ENCODE measurements at places on chromosomes 5 and 9. TPM values are rescaled to one million over a fixed set of nuclear protein-coding genes. Genes with fewer than 3 reads are reported as not detected.

Gene CDC20B
- total RNA-seq: 0.18 TPM

- H3K4me1 ChIP-seq: no peaks in the 10 kb centered on the region
- no peak overlapping the region for H3K27ac ChIP-seq
- peaks cover 12% of the 10 kb centered on the region for H3K27me3 ChIP-seq
- H3K4me3 ChIP-seq: no peak overlapping the region
- no peak for DNase-seq
- H3K36me3 ChIP-seq: no peaks in the 10 kb centered on the region
Measured at GRCh38 chr5:107455111-107455544, 215.6 kb downstream of the EFNA5 start.

Gene DNAI1
- total RNA-seq: not detected

DNA sequence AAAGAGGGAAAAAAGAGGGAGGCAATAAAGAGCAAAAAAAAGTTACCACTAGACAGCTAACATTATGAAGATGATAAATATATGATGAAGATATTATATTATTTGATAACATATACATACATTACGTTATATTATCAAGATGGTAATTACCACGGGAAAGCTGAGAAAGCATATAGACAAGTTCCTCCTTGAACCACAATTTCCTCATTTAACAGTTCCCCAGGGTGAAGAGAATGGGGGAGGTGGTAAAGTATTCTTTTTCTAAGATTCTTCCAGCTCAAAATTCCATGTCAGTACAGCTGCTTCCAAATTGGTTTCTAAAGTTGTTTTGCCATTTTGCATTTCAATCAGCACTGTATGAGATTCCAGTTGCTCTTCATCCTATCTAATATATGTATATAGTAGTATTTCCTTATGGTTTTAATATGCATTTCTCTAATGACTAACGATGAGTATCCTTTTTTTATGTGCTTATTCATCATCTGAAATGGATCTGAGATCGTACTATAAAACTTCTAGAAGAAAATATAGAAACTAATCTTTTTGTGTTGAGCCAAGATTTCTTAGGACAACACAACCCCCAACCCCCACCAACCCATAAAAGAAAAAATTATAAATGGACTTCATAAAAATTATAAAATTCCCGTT lies 49.5 kb upstream of the C9orf72 start:
- no peaks in the 10 kb centered on the region for H3K36me3 ChIP-seq
- H3K27ac ChIP-seq: no peak overlapping the region
- H3K4me3 ChIP-seq: no peak overlapping the region
- no peaks in the 10 kb centered on the region for H3K4me1 ChIP-seq
- no peak for DNase-seq
- H3K27me3 ChIP-seq: no peaks in the 10 kb centered on the region

- no peak overlapping the region for H3K4me3 ChIP-seq
- no peak overlapping the region for H3K27ac ChIP-seq
- H3K36me3 ChIP-seq: no peaks in the 10 kb centered on the region
- no peak for DNase-seq
Measured at GRCh38 chr5:163595932-163596607, 90.7 kb downstream of the MAT2B start.

Data from activated T-helper 2 cell treated with anti-CD3 and anti-CD28 coated beads, Interferon-gamma antibody, Interleukin-2, Interleukin-4, amounts not matched to agents 10 μg/mL and 5 μg/mL and 100 μg/mL, durations not matched to agents 14 hours and 24 hours and 36 hours (primary cell).